ENCODE measurements at places on chromosomes 3 and 15.

DNA sequence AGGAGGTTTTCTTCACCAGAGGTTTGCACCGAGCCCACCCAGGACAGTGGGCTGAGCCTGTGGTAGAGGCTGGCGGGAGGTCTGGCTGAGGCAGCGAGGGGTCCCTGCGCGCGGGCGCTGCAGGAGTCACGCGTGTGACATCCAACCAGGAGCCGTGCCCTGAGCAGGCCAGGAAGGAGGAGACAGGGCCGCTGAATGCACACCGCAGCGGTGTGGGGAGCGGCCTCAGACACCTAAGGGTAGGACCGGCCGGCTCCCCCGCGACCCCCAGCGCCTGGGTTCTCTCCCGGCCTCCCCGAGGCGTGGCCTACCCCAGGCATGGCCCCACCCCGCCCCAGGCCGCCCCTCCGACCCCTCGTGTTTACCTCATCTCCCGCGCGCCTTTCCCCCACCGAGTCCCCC, 412 bp downstream of the SLC41A3 start:
- peak; percentile 43 for DNase-seq

DNA sequence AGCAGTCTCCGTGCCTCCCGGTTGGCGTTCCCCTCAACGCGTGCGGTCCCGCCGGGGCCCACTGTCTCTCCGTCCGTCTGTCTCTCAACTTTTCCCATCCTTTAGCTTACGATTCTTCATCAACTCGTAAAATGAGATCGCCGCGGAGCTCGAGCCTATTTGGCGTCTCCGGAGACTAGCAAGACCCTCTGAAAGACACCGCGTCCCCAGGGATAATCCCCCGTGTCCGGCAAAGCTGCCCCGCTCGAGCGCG, 3.4 kb downstream of the GATA2 start:
- no peak for DNase-seq

- DNase-seq: peak; percentile 42
Observed at GRCh38 chr15:70426096-70426821, 328.5 kb upstream of the TLE3 start.

DNA sequence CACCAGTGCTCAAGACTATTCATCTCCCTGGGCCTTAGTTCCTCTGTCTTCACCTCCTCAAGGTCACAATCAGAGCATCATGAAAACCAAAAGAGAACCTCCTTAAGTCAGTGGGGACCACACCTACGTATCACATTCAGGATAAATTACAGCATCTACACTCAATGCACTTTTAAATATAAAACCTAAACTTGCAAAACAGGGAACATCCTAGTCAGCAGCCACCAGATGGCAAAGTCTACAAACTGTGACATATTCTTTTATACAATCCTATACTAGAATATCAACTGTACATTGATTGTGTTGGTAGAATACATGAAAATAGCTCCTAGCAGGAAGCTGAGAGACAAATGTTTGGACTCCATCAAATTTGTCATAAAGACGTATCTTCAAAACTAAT, 7.9 kb downstream of the KIF9 start:
- no peak for DNase-seq

GRCh38 chr15:27336676-27337075, 365.7 kb downstream of the GABRG3 start:
- no peak for DNase-seq

DNA sequence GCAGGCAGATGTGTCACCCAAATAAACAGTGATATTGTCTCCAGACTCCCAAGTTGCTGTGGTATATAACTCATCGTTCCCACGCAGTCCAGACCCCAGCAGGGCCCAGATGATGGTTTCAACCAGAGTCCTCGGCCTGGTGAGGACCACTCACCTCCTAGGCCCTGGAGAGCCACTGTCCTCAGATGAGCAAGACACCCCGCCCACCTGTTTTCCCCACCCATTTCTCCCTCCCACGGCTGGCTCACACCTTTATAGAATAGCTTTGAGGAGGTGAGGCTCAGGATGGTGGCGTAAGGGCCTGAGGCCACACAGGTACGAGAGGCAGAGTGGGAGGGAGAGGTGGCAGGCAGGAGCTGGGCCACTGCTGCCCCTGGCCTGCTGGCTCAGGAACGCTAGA, 7.5 kb downstream of the MESP1 start:
- DNase-seq: no peak

DNA sequence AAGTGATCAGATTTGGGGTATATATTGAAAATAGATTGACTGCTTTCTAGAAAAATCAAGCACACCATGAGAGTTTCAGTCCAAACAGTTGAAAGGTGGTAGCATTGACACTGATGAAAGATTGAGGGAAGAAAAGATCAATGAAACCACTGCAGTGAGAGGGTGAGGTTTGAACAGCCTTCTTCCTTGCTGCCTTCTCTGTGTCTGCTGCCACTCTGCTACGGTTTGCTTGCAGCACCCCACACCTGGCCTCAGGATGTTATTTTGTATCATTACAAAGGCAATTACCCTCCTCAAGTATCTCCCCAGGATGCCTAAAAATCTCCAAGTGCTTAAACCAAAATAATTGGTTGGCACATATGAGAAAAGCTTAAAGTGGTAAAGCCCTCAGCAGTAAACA, 683.6 kb upstream of the ARPP21 start:
- DNase-seq: no peak

DNA sequence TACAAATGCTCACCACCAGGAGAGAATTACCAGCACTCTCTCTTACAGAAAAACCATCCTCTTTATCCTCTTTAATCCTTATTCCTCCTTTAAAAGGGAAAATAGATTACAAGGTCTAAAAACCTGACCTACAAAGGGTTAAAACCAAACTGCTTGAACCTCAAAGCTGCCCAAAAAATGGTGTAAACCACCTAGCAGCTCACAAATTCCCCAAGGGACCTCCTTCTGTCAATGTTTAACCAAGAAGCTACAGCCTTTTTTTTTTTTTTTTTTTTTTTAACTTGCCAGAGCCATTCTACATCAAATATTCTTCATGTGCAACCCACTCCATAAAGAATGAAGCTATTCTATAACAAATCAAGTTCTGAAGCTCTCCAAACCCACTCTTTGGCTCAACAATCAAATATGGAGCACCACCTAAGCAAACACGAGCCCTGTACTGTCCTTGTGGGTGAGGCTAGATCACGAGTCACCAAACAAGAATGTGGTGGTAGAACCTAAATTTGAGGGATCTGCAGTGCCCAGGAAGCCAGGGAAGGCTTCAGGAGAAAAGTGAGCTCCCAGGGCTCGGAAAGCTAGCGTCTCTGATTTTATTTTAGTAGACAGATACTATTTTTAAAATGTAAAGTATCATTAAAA, 20.1 kb downstream of the OSBPL10 start:
- DNase-seq: peak; percentile 24

DNA sequence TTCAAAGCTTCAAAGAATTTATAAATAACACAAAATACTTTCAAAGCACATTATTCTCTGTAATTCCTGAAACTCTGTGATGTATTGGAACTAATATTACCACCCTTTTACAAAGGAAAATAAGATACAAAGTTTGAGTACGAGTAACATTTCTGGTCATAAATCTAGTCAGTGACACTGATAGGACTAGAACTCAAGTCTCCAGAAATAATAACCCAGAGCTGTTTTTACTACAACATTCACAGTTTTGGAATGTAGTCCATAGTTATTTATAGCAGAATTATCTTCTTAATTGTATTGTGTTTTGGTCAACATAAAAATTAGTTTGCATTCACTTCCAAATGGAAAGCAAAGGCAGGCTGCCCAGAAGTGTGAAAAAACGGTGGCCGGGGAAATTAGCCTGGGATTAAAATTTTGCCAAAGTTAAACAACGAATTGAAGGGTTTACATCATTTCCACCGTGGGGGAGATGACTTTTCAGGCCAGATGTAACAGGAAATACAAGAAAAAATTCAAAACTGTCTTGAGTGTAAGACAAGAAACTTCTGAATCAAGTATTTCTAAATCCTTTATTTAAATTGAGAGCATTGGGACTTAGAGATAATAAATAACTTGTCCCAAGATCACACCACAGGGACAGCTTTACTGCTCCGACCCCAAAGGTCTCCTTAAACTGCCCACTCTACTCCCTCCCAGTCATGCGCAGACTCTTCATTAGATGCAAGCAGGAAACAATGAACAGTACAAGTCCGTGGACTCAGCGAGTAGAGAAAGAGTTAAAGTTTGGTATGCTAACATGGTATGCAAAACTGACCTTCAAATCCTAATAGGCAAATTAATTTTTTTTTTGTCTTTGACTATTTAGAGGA, 74.3 kb upstream of the VGLL4 start:
- DNase-seq: peak; percentile 54

DNA sequence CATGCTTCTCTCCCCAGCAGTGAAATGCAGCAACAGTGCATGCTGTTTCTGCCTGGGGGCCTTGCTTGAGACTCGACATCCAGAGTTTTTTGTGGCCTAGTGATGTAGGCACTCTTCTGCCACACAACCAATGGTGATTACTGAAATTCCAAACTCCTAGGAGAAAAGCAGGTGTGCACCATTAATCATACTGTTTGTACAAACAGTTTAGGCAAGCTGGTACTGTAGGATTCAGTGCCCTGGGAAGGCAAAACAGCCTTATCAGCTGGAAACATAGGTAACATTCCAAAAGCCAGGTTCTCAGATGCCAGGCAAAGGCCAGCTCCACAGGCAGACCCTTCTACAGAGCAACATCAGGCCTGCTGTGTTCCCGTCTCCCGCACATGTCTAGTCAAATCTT, 17.5 kb upstream of the RBP1 start:
- no peak for DNase-seq

- DNase-seq: no peak
Observed at GRCh38 chr3:11385891-11386290, 113.7 kb downstream of the ATG7 start.

GRCh38 chr3:49411535-49411967, 225 bp downstream of the RHOA start:
- DNase-seq: no peak

DNA sequence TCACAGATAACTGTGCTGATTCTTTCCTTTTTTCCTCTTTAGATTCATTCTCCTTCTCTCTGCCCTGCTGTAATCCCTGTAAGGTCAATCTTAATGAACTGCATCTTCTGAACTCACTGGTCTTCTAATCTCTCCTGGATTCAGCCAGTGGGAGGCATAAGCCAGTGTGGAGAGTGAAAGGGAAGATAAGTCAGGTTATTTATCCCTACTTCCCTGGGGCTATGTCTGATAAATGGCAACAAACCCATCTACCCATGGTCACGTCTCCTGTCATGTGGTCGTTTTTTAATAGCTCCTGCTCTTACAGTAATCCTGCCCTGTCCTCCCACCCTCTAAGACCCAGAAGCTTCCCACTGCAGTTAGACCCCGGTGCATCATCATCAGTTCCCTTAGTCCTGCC, 199.6 kb upstream of the NAALADL2 start:
- DNase-seq: no peak

GRCh38 chr3:2099028-2099671, 484 bp downstream of the CNTN4 start:
- no peak for DNase-seq

DNA sequence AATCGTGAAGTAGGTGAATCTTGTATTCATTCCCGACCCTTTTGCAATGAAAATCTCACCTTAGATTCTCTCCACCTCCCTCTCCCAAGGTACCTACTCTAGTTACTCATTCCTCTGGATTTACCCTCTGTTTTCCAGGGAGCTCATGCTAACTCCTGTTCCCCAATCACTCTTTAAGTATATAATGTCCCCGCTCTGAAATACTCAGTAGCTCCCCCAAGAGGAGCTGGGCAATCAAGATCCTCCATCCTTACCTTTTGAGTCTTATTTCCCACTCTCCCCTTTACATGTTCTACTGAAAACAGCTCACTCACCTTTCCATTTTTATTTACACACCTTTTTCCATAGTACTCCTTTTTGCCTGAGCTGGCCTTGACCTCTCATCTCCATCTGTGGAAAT, 599.9 kb downstream of the RBMS3 start:
- DNase-seq: no peak

DNA sequence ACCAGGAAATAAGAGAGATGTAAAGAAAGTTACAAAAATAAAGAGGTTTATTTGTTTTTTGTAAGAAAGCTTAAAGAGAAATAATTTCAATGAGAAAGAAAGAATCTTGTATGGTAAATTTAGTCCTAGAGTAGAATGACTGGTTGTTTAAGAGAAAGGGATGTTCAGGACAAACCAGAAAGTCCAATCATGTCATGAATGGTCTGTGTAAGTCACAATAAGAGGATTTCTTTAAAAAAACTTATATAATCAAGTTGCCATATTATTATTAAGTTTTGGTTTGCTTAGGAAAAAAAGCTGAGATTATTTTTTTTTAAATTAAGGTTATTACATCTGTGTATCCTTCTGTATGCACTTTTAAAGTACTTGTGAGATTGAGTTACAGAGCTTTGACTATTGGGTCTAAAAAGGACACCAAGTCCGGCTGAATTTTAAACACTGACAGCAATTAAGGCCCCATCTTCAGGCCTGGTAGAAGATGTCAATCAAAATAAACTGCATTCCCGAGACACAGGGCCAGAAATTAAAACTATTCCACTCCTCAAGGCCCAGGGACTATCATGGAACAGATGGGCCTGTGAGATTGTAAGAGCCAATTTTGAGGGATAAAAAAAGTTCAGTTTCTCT, 12.2 kb downstream of the ERICH6 start:
- no peak for DNase-seq

DNA sequence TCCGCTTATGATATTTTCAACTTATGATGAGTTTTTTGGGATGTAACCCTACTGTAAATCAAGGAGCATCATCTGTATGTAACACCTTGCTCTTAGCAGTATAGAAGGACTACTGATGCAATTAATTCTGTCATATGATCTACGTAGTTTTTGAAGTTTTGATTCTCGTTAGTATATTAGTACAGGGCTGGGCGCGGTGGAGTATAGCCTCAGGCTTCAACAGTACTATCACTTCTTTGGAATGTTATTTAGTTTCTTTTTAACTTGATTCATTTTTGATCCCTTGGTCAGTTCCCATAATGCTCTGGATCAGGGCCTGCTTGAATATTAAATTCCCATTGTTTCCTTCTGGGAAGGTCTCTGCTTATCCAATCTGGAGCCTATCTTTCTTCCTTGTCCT, 23.9 kb upstream of the AP4E1 start:
- DNase-seq: no peak

DNA sequence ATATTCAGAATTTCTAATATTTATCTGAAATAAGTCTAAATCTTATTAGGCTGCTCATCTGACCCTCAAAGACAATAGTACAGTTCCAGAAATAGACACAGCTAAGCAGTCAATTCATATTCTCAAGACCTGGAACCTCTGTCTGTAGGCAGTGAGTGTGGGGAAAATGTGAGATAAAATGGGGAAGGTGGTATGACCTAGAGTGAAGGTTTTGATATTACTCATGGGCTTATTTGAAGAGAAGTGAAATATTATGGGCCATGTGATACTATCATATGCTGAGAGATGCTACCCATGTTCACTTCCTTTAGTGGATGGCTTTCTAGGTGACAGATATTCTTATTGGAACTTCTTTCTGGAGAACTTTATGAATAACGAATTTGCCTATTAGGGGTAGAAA, 33.5 kb downstream of the TGFBR2 start:
- no peak for DNase-seq

- no peak for DNase-seq
Observed at GRCh38 chr3:185976100-185976499, 38.3 kb upstream of the TRA2B start.

- DNase-seq: no peak
Observed at GRCh38 chr15:31042751-31043150, 51.3 kb upstream of the MTMR10 start.

- no peak for DNase-seq
Observed at GRCh38 chr3:20490996-20491395, 305.0 kb upstream of the SGO1 start.

Data from COLO829 (cell line).